Cerebellar nuclear complex (tissue), 1 donor: ENCODE measurements at places on chromosomes 2 and 18.

- no peak for DNase-seq
These were observed 621.4 kb downstream of the NYAP2 start for GRCh38 chr2:226020956-226021355.

GRCh38 chr2:11582862-11583752 lies 49.3 kb downstream of the GREB1 start:
- DNase-seq = no peak

GRCh38 chr2:120910956-120911951 lies 175.6 kb downstream of the GLI2 start:
- DNase-seq = no peak

- DNase-seq = no peak
These were observed 600.1 kb upstream of the FSHR start for GRCh38 chr2:49754381-49754780.

DNA sequence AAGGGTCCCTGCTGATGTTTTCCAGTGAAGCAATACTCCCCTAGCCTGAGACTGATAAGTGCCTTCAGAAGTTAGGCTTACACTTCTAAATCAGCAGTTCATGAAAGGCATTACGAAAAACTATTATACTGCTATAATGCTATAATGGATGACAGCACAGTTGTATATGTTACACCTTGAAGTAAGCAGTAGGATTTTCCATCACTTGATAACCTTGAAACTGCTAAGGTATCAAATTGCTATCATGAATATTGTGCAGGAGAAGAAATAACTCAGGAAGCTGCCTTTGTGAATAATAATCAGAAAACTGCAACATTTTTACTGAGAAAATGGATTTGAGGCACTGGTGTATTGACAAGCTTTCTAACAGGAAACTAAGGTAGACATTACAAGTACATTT lies 142.3 kb downstream of the HNMT start:
- no peak for DNase-seq

GRCh38 chr2:36567711-36568408 lies 30.1 kb downstream of the FEZ2 start:
- no peak for DNase-seq

- no peak for DNase-seq
These were observed 136.1 kb upstream of the LGALSL start for GRCh38 chr2:64317707-64318475.

GRCh38 chr2:240353086-240353798 lies 82.2 kb upstream of the GPC1 start:
- DNase-seq = no peak

DNA sequence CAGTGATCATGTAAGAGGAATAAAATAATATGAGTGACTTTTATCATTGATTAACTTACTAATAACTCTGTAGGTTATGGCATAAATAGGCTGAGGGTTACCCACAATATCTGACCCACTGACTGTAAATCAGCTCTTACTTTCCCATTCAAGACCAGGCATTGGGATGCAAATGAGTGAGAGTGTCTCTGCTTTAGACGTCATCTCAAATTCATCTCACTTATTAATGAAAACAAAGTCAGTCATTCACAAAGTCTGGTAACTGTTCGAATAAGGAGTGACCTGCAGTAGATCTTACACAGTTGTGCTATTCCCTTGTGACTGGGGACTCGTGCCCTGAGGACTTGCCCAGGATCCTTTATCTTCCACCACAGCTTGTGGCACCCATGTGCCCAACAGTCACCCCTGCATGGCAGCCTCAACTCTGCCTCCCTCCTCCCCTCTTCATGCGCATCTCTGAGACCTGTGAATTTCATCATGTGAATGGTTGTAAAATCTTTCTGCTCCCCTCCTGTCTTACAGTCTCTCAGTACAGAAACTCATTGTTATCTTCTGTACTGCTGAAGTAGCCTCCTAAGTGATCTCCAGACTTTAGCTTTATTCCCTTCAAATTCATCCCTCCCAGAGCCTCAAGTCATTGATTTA lies 131.4 kb downstream of the ARHGAP28 start:
- DNase-seq = no peak

GRCh38 chr18:30991397-30991796 lies 51.1 kb downstream of the DSC3 start:
- DNase-seq = no peak

- no peak for DNase-seq
These were observed 10.0 kb downstream of the FOXI3 start for GRCh38 chr2:88442473-88442872.

- no peak for DNase-seq
These were observed 537.9 kb upstream of the LRATD1 start for GRCh38 chr2:14094592-14094991.

- DNase-seq = no peak
These were observed 2.3 kb downstream of the SCN1A start for GRCh38 chr2:166125557-166125956.

GRCh38 chr18:4641771-4642368 lies 186.8 kb upstream of the DLGAP1 start:
- no peak for DNase-seq

- no peak for DNase-seq
These were observed 891.6 kb upstream of the ZEB2 start for GRCh38 chr2:145411493-145411892.

GRCh38 chr2:165528691-165529090 lies 59.2 kb downstream of the CSRNP3 start:
- DNase-seq = no peak

- no peak for DNase-seq
These were observed 1.3 kb downstream of the FMNL2 start for GRCh38 chr2:152336119-152336853.

DNA sequence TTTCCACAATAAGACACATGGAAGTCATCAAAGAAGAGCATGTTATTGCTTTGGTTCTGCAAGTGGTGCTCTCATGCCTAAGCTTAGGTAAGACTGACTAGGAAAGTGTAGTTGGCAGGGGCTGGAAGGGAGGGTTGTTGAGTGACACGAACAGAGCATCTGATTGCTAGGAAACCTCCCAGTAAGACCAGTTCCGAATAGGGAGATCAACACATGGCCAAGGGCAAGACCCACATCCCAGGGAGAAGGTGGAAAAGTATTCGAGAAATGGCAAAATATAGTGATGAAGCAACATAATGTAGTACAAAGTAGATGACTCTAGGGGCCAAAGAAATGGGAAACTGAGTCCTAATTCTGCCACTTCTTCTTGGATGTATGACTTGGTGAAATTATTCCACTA lies 33.8 kb upstream of the FMNL2 start:
- DNase-seq = no peak

GRCh38 chr2:50680646-50681045 lies 351.3 kb downstream of the NRXN1 start:
- no peak for DNase-seq

DNA sequence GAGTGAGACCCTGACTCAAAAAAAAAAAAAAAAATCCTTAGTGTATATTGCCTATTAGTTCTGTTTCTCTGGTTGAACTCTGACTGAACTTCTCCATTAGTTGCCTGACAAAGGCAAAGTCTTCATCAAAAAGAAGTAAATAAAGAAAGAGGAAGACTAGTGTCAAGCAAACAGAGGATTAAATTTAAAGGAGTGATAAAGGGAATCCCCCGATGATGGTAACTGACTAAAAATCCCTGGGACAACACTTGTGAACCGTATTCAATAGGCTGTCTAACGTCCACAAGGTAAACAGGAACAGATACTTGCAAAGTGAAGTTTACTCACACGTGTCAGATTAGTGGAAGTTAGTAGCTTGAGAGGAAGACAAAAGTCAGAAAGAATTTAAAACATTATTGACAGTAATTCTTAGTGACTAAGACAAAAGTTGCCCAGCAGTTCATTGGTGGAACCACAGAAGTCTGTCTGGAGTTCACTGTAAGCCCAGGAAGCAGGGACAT lies 26.2 kb upstream of the SPOPL start:
- DNase-seq = no peak

DNA sequence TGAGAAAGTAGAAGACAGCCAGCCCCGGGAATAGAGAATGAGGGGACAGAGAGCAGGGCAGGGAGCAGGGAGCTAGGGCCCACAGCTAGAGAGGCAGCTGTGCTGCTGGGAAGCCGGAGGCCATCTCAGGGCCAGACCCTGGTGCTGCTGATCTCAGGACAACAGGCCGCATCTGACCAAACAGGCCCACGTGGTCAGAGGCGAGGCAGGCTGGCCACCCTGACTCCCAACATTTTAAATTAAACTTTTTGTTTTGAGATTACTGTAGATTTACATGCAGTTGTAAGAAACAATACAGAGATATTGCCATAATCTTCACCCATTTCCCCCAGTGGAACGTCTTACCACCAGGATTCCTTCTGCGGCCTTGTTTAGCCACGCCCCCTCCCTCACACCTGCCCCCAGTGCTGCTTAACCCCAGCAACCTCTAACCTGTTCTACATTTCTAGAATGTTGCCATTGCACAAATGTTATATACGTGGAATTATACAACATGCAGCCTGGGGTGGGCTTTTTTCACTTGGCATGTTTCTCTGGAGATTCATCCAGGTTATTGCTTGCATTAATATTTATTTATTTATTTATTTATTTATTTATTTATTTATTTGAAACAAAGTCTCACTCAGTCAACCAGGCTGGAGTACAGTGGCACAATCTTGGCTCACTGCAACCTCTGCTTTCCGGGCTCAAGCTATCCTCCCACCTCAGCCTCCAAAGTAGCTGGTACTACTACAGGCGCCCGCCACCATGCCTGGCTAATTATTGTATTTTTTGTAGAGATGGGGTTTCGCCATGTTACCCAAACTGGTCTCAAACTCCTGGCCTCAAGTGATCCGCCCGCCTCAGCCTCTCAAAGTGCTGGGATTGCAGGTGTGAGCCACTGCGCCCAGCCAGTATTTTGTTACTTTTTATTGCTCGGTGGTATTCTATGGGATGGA lies 48.6 kb upstream of the GPR17 start:
- no peak for DNase-seq

DNA sequence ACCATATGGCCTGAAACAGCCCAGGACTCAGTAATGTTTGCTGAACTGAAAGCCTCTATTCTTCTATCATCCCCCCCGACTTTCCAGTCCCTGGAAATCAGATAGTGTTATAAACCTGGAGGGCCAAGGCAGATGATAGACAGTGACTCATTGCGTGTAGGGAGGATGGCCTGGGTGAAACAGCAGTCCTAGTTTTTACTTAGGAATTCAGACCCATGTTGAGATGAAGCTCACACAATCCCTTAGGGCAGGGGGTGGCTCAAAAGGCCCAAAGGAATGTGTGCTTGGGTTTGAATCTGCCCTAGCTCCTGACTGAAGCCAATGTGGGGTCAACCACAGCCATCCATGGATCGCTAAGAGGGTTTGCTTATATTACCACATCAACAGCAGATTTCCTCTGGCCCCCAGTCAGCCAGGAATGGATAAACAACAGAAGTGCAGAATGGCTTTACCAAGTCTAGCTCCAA lies 43.9 kb upstream of the STPG4 start:
- no peak for DNase-seq

GRCh38 chr18:49024804-49025421 lies 74.1 kb upstream of the SMAD7 start:
- no peak for DNase-seq

DNA sequence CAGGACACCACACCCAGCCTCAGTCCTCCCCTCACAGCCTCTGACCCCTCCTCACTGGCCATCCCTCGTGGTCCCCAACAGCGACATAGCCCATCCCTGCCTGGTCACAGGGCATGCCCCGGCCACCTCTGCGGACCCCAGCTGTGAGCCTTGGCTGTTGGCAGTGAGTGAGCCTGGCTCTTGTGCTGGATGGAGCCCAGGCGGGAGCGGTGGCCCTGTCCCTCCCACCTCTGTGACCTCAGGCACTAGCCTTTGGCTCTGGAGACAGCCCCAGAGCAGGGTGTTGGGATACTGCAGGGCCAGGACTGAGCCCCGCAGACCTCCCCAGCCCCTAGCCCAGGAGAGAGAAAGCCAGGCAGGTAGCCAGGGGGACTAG lies 7.9 kb downstream of the DES start:
- DNase-seq = no peak

GRCh38 chr18:67144329-67144728 lies 372.2 kb downstream of the DSEL start:
- no peak for DNase-seq

DNA sequence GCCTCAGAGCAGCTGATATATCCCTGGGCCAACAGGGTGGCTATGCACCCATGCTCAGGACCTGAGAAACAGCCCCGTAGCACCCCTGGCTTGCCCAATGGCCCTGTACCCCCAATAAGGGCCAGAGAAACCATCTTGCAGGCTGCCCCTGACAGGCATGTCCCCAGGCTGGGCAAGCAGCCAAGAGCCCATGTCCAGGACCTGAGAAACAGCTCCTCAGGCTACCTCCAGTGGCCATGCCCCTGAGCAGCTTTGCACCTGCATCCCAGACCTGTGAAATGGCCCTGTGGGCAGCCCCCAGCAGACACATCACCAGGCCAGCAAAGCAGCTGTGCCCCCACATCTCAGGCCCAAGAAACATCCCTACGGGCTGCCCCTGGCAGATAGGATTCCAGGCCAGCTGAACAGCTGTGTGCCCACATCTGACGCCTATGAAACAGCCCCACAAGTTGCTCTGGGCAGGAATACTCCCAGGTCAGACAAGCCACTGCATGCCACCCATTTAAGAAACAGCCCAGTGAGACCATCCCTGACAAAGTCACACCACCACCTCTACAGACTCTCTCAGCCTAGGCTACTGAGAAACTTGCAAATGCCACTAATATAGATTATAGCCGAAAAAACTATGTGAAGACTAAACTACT lies 84.1 kb downstream of the TMEM237 start:
- DNase-seq = no peak

DNA sequence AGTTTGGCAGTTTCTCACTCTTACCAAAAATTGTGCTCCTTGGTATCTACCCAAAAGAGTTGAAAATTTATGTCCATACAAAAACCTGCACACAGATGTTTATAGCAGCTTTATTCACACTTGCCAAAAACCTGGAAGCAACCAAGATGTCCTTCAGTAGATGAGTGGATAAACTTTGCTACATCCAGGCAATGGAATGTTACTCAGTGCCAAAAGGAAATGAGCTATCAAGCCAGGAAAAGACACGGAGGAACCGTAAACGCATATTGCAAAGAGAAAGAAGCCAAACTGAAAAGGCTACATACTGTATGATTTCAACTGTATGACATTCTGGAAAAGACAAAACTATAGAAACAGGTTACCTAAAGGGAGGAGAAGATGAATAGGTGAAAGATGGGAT lies 36.1 kb downstream of the TMEM163 start:
- no peak for DNase-seq

GRCh38 chr2:181051861-181052522 lies 71.6 kb downstream of the UBE2E3 start:
- DNase-seq = no peak
